ENCODE measurements at places on chromosomes 7 and 10.

DNA sequence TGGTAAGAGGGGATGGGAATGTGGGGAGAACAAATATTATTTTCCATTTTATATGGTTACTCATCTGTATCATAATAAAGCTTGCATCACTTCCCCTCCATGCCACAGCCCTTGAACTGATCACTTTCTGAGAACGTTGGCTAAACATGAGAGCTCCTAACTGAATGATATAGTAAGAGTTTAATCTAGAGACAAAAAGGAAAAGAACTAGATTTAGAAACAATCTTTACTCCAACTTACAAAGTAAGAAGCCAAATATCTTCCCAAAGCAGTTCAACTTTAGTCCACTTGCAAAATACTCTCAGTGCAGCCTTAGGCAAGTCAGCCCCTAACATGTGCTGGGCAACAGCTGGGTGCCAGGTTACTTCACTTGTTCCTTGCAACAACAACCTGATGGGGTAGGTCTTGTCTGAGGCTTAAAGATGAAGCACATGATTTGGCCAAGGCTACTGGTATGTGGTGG lies 20.3 kb downstream of the SMURF1 start:
- no peak for DNase-seq

DNA sequence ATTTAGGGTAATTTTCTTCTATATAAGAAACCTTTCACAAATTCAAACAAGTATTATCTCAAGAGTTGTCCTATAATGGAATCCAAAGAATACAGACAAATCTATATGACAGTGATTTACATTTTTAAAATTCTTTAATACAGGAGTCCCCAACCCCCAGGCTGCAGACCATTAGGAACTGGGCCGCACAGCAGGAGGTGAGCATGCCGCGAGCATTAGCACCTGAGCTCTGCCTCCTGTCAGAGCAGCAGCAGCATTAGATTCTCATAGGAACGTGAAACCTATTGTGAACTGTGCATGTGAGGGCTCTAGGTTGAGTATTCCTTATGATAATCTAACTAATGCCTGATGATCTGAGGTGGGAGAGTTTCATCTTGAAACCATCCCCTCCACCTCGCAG lies 37.7 kb downstream of the SNX13 start:
- no peak for DNase-seq

DNA sequence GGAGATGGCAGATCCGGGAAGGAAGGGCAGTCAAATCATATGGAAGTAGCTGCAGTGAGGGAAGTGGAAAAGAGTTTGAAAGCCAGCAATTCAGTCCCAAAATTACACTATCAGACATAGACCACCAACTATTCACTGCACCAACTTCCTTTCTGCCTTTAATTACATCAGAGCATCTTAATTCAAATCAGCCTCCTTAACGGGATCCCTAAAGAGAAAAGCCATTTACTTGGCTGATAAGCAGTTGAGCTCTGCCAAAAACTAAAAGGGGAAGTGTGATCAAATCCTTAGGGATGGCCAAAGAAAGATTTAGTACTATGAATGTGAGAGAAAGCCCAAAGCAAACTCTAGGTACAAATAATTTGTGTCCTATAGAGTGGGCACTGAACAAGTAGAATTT lies 110.4 kb downstream of the AMPH start:
- no peak for DNase-seq

DNA sequence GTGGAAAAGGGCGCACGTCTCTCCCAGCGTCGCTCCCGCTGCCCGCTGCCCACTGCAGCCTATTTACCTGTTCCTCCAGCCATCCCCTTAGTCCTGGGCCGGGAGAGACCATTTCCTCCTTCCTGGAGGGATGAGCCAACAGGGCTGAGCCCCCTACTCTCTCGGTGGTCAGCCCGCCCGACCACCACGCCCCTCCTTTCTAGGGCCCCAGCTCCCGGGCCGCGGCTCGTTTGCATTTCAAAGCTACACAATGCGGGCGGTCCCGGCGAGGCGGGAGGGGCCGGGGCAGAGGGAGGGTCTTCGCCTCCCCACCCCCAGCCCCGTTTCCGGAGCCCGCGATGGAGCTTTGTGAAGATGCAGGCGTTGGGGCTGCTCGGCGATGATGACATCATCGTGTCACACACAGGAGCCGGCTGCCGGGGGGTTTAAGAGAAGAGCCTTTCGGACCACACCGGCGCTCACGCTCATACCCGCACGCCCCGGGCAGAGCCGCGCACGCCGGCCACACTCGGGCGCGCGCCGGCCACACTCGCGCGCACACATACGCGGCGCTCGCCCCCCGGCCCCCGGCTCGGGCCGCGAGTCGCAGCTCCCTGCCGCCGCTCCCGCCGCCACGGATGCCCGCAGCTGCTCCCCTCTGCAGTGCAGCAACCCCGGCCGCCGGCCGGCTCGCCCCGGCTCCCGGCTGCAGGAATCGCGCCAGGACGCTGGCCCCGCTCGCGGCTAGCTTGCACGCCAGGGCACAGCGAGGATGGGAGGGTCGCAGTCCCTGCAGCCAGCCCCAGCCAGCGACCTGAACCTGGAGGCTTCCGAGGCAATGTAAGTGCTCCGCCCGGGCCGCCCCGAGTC lies 107.7 kb upstream of the BTBD16 start:
- DNase-seq: no peak

- no peak for DNase-seq
These were observed 26.2 kb upstream of the ZNF716 start for GRCh38 chr7:57423768-57424167.

DNA sequence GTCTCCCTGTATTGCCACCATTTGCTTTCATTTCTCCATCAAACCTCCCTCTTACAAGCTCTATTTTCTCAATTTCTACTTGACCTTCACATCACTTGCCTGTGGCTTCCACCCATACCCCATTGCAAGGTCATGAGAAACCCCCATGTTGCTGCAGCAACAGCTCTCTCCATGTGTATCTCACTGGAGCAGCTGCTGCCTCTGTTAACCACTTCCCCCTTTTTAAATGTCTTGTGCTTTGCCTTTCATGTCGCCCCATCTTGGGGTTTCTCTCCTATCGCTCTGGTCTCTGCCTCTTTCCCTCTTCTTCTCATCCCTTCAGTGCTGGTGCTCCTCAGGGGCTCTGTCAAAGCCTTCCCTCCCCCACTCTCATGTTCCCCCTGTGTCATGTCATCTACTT lies 148.8 kb downstream of the CHN2 start:
- DNase-seq: no peak

- DNase-seq: no peak
These were observed 136.4 kb downstream of the OAT start for GRCh38 chr10:124282326-124282725.

- DNase-seq: no peak
These were observed 55.4 kb upstream of the IGFBP3 start for GRCh38 chr7:45976485-45976856.

DNA sequence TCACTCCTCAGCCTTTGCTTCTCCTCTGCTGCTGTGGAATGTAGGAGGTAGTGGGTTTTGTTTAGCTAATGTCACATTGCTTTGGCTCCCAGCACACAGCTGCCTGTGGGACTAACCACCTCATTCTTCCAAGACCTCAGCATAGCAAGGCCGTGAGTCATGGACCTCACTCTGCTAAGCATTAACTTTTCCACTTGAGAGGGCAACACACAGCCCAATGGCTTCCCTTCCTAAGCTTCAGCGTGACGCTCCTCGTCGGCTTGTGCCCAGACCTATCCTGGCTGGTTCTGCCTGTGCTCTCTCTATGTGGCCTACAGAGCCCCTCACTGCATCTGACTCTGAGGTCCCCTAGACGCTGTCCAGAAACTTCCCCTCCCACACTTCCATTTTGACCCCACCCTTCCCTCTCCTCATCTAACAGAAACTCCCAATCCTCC lies 23.3 kb downstream of the MYOF start:
- DNase-seq: no peak

- DNase-seq: no peak
These were observed 128.1 kb downstream of the ELFN1 start for GRCh38 chr7:1798191-1798590.

GRCh38 chr10:8473205-8473604 lies 418.7 kb downstream of the GATA3 start:
- DNase-seq: no peak

DNA sequence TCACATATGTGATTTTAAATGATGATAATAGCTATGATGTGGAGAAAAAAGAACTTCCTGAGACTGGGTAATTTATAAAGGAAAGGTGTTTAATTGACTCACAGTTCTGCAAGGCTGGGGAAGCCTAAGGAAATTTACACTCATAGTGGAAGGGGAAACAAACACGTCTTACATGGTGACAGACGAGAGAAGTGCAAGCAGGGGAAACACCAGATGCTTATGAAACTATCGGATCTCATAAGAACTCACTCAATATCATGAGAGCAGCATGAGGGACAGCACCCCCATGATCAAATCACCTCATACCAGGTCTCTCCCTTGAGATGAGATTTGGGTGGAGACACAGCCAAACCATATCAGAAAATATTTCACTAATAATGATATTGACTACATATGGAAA lies 4.1 kb upstream of the LIPN start:
- no peak for DNase-seq

DNA sequence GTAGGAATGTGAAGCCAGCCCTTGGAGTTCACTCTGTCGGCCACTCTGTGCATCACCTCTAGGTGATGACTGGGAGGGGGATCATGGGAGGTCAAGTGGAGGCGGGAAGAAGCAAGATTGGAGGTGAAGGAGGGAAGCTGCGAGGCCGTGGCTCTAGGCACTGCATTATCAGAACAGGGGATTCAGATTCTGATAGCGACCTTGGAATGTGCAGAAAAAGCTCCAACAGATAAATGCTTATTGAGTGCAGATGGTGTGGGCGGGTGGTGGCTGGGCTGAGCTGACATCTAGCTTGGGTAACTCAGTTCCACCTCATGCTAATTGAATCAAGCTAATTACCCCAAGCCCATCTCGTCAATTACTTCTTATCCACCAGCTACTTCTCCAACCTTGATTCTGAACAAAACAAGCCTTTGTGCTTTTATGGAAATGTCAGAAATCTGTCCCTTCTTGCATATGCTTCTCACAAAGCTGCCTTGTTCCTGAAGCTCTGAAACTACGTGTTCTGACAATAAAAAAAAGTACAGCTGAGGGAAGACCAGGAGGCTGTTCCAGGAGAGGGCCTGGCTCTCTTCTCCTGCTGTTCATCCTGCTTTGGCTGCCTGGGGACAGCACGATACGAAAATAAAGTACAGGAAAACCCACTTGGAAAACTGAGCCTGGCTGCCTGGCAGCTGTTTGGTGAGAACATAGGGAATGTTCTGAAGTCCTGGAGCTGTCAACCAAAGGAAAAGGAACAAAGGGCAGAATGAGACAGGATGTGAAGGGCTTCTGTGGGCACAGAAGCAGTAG lies 27.5 kb downstream of the STRA8 start:
- no peak for DNase-seq

DNA sequence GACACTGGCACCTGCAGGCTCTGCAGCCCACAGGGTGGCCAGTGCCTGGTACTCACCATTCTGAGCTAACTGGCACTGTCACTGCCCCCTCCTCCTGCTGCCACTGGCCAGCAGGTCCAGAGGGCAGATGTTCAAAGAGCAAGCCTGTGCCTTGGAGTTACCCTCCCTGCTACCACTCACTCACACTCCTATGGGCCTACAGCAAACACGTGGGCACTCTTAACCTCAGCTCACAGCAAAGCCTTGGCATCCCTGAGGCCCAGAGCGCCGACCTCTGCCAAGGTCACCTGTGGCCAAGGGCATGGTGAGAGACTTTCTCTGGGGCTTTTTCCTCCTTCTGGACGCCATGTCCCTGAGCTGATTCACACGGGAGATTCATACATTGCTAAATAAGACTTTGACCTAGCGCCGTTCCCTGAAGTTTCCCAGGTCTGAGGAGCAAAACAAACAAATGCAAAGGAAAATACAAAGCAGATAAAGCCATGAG lies 270.0 kb upstream of the PPP2R2D start:
- DNase-seq: no peak

DNA sequence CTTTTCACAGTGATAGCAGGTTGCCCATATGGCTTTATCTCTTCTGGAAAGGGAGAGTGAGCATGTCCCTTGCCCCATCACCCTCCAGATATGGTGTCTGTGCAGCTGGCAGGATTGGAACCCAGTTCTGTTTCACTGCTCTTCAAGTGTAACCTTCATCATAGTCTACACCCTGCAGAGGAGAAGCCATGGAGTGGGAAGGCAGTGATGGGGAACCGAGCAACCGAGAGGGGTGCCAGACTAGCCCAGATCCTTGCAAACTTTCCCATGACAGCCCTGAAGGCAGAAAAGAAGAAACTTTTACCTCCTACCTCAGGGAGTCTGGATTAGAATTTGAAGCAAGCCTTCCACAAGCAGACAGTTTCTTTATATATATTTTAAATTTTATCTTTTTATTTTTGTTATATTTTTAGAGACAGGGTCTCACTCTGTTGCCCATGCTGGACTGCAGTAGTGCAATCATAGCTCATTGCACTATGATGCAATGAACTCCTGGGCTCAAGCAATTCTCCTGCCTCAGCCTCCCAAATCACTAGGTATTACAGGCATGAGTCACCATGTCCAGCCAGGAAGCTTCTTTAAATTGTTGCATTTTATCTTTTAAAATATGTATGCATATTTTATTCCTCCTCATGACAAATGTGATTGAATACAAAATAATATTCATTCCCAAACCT lies 133.3 kb downstream of the KCNMA1 start:
- DNase-seq: no peak

GRCh38 chr7:75698358-75698757 lies 40.4 kb downstream of the HIP1 start:
- DNase-seq: no peak

GRCh38 chr7:101705331-101705730 lies 76.2 kb upstream of the MYL10 start:
- DNase-seq: no peak

DNA sequence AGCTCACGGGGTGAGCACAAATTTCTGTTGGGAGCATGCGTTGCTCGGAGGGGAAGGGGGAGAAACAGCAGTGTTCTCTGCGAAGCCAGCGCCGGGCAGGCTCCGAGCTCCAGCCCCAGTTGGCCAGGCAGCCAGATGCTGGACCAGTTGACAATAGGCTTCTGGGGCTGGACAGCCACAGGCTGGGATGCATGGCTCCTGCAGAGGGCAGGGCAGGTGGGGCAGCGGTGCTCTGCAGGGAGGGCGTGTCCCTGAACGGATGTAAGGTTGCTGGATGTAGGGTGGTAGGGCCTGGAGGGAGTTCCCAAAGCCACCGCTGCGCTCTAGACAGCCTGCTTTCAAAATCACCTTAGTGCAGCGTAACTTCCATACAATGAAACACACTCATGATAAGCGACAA lies 574.9 kb downstream of the GLRX3 start:
- no peak for DNase-seq

DNA sequence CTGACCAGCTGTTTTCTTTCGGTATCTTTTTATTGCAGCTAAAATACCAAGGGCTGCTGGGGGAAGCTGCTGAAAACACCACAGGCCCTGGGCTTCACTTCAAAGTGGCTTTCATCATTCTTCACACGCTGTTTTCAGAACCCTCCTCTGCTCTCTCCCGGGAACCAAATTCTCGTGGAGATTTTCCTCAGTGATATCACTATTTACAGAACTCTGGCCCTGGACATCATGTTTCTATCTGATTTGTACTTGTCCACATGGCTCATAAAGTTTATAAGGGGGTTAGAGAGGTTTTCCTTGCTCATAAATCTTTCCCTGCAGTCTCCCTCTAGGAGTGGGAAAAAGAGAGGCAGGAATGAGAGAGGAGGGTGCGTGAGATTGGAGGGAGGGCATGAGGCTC lies 177.4 kb upstream of the NPVF start:
- DNase-seq: no peak
